CD4-positive, CD25-positive, alpha-beta regulatory T cell (primary cell): ENCODE measurements at places on chromosomes 3 and 15.
A peak's percentile ranks its signal among the peaks of the same experiment; 100 is the strongest.

- DNase-seq: no peak
Observed at GRCh38 chr3:171781711-171782127, 28.6 kb downstream of the PLD1 start.

- peak; percentile 35 for DNase-seq
Observed at GRCh38 chr3:71087143-71088018, 496.1 kb downstream of the FOXP1 start.

GRCh38 chr3:18890449-18890848, 257.9 kb upstream of the KCNH8 start:
- no peak for DNase-seq

- no peak for DNase-seq
Observed at GRCh38 chr3:36698314-36698713, 66.0 kb downstream of the DCLK3 start.

DNA sequence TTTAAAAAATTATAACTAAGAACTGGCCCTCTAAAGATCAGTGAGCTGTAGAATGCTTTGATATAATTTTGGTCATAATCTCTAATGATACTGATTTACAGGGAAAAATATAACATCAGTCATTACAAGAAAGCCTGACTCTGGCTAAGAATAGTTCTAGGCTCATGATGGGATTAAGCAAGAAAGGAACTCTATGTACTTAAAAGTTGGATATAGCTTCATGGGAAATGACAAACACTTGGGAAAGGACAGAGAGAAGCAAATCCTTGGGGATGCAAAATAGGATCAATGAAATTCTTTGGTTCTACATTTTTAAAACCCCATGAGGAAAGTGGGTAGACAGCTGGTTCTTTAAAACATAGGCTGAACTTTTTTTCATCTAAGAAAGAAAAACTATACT, 472.7 kb upstream of the NR2F2 start:
- no peak for DNase-seq

DNA sequence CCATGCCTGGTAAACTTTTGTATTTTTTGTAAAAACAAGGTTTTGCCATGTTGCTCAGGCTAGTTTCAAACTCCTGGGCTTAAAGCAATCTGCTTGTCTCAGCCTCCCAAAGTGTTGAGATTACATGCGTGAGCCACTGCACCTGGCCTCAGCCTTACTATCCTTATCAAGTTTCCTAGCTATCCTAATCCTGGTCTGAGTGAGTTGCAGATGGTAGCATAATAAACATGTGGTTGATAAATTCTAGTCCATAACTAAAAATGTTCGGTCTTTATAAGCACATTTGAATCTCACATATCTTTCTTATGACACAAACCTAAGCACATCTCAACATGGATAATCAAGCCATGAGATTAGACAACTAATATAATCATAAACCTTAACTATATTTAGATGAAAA, 18.5 kb downstream of the NPHP3 start:
- DNase-seq: no peak

GRCh38 chr3:186080849-186081438, 27.9 kb downstream of the ETV5 start:
- no peak for DNase-seq

DNA sequence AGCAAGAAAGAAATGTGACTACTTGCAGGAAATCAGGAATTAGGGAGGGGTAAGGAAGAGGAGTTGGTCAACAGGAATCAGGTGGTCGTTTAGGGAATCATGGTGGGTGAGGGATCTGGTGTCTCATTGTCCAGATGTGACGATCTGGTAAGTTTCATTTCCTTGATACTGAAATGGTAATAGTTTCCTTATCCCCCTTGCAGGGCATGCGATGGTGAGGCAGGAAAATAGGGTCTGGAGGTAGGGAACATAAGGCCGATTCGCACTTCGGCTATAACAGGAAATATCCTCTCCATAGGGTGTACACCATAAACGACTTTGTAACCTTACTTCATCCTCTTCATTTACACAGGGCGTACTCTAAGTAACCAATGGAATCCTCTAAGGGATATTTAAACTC, 574 bp upstream of the LRRC34 start:
- no peak for DNase-seq

DNA sequence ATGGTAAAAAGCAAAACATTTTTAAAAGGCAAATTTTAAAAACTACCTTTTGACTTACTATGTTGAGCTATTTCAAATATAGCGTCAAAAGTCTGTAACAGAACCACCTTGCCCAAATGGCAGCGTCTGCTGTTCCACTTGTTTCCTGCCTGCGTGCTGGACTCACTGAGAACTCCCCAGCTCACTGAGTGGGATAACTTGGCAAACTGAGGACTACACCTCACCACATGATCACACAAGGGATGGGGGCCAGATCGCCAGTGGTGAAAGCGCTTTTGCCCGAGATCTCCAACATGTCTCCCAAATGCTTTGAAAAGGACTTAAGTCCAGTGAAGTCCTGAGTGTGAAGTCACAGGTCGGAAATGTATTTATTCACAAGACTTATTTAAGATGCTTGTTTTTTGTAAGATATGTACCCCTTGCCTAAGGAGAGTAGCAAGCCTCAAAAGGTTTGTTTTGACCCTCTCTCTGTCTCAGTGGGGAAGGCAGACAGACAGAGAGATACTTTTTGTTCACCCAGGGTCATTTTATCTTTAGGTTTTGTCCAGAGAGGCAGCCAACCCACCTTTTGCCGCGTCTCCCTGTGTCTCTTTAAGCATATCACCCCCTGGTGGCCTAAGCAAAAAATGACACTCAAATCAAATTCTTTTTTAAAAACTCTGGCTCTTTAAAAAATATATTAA, 192.6 kb downstream of the PDZRN3 start:
- DNase-seq: no peak

DNA sequence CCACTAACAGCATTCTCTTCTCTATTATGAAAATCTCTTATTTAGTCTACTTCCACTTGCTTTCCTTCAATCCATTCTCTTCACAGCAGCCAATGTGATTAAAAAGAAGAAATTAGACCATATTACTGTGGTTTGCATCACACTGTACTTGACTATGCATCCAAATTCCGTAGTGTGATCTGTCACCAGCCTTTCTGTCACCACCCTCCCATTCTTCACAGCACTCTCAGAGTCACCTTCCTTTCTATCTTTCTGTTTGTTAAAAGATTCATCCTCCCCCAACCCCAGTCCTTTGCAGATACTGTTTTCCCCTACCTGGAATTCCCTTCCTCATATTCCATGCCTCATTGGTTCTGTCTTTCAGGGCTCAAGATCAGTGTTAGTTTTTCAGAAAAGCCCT, 55.0 kb upstream of the ABHD10 start:
- DNase-seq: no peak

DNA sequence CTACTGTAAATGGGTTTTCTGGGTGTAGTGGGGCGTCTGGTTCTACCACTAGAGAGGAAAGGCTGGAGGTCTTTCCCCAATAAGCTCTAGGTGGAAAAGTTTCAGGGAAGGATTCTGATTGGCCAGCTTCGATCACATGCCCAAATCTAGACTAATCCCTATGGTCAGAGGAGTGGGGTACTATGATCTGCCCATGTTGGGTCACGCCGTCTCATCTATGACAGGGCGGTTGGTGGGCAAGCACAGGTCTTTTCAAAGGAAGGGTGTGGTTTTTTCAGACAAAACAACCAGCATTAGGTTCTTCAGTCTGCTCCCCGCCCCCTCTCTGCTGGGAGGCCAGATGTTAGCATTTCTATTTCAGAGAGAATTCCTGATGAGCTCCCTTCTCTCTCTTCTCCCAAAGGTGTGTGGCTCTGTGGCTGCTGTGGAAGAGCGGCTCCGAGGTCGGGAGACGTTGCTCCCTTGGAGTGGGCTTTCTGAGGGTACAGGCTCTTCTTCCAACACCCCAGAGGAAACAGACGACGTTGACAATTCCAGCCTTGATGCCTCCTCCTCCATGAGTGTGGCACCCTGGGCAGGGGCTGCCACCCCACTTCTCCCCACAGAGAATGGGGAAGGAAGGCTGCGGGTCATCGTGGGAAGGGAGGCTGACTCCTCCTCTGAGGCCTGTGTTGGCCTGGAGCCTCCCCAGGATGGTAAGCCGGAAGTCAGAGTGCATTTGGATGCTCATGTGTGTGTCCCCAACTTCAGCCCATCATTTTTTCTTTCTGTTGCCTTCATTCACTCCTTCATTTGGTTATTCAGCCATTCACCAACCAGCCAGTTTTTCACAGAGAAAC, 9.7 kb upstream of the TATDN2 start:
- DNase-seq: peak; percentile 83

- no peak for DNase-seq
Observed at GRCh38 chr3:22886439-22887068, 316.6 kb upstream of the UBE2E2 start.

DNA sequence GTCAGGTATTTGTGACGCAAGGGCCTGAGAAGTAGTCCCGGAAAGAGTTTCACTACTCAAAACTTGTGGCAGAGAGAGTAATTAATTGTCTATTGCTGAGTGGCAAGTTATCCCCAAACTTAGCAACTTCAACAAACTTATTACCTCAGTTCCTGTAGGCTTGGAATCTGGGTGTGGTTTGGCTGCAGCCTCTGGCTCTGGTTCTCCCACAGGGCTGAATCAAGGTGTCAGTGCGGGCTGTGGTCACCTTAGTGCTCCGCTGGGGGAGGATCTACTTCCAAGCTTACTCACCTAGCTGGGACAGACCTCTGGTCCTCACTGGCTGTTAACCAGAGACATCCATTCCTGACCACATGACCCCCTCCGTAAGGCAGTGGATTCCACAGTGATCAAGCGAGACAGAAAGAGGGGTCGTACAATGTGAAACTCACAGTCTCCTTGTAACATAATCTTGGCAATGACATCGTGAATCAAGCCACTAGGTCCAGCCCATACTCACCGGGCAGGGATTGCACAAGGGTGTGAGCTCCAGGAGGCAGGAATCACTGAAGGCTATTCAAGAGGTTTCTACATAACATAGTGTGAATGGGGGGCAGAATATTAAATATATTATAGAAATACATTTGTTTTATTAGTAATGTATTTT, 138.3 kb downstream of the RYR3 start:
- no peak for DNase-seq

DNA sequence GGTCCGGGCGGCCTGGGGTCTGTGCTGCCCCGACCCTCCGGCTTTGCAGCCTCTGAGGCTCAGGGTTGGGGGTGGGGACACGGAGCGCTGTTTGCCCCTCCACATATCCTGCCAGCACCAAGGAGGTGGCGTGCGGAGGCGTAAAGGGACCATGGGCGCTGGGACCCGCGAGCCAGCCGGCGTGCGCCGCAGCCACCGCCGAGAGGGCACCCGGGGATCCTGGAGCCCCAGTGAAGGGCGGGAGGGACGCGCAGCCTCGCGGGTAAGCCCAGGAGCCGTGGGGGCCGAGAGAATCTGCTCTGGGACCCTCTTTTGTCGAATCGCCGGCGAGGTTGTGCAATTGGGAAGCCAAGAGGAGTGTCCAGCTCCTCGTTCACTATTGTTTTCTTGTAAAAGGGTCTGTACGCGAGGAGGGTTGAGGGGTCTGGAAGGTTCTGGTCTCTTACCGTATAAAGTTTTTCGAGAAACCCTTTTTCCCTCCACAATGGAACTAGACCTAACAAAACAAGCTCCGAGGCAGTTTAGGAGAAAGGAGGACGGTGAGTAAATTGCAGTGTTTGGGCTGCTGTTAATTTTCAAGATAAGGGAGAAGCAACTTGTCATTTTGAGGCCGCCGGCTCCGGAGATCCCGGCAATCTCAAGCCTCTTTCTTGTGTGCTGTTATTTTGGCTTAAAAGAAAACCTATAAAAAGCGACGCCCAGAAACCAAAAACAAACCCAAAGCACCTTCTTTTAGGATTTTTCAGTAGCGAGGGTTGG, 29.9 kb upstream of the ST3GAL6 start:
- no peak for DNase-seq

GRCh38 chr3:41580274-41580959, 381.1 kb downstream of the CTNNB1 start:
- no peak for DNase-seq

GRCh38 chr3:45313743-45314403, 74.5 kb upstream of the LARS2 start:
- no peak for DNase-seq

- DNase-seq: no peak
Observed at GRCh38 chr15:83030021-83030420, 18.6 kb upstream of the C15orf40 start.

DNA sequence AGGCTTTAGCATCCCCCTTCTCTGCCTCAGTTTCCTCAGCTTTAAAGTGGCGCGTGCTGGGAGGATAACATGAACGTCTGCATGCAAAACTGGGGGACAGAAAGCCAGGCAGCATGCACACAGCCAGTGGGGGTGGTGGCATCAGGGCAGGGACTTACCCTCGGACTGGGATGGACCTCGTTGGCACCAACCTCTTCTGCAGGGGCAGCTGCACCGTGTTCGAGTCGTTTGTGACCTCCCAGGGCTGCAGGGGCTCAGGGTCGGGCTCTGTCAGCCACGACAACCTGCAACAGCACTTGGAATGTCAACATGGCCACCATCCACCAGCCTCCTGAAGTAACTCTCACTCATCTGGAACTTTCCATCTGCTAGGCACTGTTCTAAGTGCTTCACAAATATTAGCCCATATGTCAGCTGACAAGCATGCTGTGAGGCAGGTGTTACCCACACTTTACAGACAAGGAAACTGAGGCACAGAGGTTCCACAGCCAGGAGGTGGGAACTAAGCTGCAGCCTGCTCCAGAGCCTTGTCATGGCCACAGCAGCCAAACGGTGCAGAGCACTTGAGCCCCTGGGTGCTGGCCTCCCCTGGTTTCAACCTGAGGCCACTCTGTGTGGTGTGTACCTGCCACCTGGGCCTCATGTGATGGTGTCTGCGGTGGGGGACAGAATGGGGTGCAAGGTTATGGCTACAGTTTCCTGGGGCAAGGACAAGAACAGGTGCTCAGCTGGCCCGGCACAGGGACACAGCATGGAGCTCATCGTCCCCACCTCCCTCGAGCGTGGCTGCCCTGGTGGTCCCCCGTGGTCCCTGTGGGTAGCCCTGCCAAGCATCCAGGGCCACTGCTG, 6.7 kb downstream of the C3orf22 start:
- DNase-seq: no peak

DNA sequence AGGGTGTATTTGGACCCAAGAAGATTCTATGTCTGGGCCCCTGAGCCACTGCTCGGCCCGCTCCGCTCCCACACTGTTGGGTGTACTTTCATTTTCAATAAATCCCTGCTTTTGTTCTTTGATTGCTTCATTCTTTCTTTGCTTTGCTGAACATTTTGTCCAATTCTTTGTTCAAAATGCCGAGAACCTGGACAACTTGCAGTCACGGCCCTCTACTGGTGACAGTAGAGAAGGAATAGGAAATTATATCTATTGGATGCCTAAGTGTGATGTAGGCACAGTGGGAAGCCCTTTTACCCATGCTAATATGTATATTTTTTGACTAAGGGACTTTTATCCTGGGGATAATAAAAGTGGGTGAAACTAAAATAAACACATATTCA, 340.8 kb downstream of the LRRC3B start:
- no peak for DNase-seq

DNA sequence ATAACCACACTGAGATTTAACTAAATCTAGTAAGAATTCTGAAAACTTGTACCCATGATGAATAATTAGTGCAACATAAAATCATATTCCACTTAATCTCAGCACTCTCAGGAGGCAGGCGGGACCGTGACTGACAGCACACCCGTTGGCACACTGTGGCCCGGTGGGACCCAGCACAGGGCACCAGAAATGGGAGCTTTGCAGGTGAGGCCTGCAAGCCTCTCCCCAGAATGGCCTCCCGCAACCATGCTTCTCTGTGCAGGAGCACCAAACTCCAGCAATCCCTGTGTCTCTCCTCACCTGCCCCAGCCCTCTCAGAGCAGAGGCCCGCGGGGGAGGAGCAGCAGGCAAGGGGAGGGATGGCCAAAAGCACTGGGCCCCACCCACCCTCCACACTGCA, 31.5 kb upstream of the OCA2 start:
- DNase-seq: no peak

GRCh38 chr3:10371167-10371566, 50.3 kb upstream of the SEC13 start:
- no peak for DNase-seq
